Left ventricle myocardium inferior (tissue), 1 donor: ENCODE measurements at places on chromosomes 7 and 10.

GRCh38 chr7:130024390-130024789, 26.8 kb downstream of the ZC3HC1 start:
- DNase-seq = no peak

DNA sequence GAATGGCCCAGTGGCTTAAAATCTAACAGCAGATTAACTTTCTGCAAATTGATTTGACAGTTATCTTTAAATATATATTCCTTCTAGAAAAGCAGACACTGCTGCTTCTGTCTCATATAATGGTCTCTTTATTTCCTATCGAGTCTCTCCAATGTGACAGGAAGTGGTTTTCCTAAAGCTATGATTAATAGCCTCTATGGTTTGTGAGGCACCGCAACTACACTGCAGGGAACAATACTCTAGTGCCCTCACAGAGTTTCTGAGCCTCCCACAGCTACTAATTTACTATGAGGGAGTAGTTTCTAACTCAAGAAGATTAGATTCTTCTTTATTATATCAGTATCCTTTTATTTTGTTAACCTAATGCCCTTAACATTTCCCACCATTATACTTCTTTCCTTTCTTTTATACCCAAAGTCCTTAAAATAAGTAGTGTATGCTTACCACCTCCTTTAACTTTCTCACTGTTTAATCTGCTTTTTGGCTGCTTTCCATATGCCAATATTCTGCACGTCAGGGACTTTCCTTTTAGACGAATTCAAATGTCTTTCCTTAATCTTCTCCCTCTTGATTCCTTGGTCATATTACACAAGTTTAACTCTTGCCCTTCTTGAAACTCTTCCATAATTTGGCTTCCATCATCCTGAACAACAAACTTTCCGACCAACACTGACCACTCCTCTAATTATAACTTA, 23.8 kb upstream of the AHR start:
- no peak for DNase-seq

- DNase-seq = no peak
Observed at GRCh38 chr10:44804661-44805060, 106.5 kb upstream of the TMEM72 start.

GRCh38 chr7:148695953-148696352, 2.8 kb upstream of the CUL1 start:
- DNase-seq = no peak

GRCh38 chr10:127527891-127528290, 21.2 kb upstream of the NPS start:
- peak; percentile 51 for DNase-seq

DNA sequence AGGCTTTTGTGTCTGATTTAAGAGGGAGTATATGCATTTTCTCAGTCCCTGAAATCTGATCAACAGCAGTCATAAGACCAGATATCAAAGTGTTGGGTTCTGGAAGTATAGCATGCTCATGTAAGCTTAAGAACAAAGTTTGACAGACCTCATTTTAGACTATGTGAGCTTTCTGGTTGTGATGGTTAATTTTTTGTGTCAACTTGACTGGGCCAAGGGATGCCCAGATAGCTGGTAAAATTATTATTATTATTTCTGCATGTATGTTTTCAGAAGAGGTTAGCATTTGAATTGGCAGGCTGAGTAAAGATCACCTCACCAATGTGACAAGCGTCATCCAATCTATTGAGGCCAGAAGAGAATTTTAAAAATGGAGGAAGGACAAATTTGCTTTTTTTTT, 63.5 kb upstream of the FRMD4A start:
- no peak for DNase-seq

DNA sequence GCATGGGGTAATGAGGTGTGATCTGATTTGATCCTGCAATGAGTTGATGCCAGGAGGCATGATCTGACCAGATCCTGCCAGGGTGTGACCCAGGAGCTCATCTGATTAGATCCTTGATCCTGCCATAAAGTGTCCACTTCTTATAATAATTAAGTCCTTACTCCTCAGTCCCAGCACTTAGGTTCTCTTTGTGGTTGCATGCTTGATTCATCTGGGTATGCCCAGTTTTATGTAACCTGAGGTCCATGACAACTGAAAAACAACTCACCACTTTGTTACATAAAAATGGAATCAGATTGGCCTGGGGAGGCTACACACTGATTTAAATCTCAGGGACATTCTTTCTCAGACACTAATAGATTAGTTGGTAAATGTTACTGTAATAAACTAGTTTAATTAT, 19.1 kb downstream of the ACADSB start:
- DNase-seq = no peak
